Hair follicular keratinocyte (primary cell): ENCODE measurements at places on chromosomes 2 and 18. TPM values are rescaled to one million over a fixed set of nuclear protein-coding genes. Genes with fewer than 3 reads are reported as not detected.

Gene CWC22
- total RNA-seq, result 13.5 and 15.8 TPM in 2 replicates

Gene SATB2
- 0.30 and 0.78 TPM in 2 replicates for total RNA-seq

Gene NEU4
- not detected in 2 replicates for total RNA-seq

Gene COLEC12
- 0.38 TPM in 1 of 2 replicates, not detected in the other for total RNA-seq

Gene ADRA2B
- total RNA-seq, result 0.08 TPM in 1 of 2 replicates, not detected in the other
